ENCODE measurements at places on chromosomes 11 and 22. TPM values are rescaled to one million over a fixed set of nuclear protein-coding genes. Genes with fewer than 3 reads are reported as not detected.

Gene PIH1D2
- total RNA-seq = 1.9 TPM

Gene CCDC73
- total RNA-seq = not detected

Gene SCUBE2
- 0.32 TPM for total RNA-seq

Gene OR4D5
- not detected for total RNA-seq

Gene GAL3ST1
- total RNA-seq = not detected

Gene ANO5
- 6.2 TPM for total RNA-seq

Gene GSTT2
- total RNA-seq = not detected

Gene GRIK4
- 0.32 TPM for total RNA-seq

Gene KCNK7
- not detected for total RNA-seq

Gene NKAPD1
- 23.1 TPM for total RNA-seq

Gene E2F8
- total RNA-seq = 2.6 TPM

Gene MFRP
- 0.15 TPM for total RNA-seq

Gene GRAMD1B
- total RNA-seq = 4.1 TPM

Gene APOBEC3B
- total RNA-seq = 3.5 TPM

Gene MMP1
- total RNA-seq = 2,455 TPM

Gene DRD2
- not detected for total RNA-seq

Gene KDELR3
- total RNA-seq = 80.2 TPM

Gene MS4A1
- total RNA-seq = not detected

Gene SLC3A2
- 249 TPM for total RNA-seq

Gene PARVG
- 0.32 TPM for total RNA-seq

Gene BDNF
- total RNA-seq = 8.5 TPM

Gene PHLDA2
- total RNA-seq = 8.1 TPM

Gene TYR
- not detected for total RNA-seq

Gene PAMR1
- total RNA-seq = 0.32 TPM

Gene TTC12
- total RNA-seq = 11.7 TPM

Gene GRAMD4
- 25.5 TPM for total RNA-seq

Gene SLC5A1
- total RNA-seq = not detected

Gene APOBEC3A
- total RNA-seq = not detected

Gene OR8B2
- not detected for total RNA-seq

Gene FAM180B
- total RNA-seq = not detected

Gene CBLIF
- not detected for total RNA-seq

Gene SLC17A6
- not detected for total RNA-seq

Gene RANGAP1
- 146 TPM for total RNA-seq

Gene MPZL3
- total RNA-seq = 20.1 TPM

All from epithelial cell of umbilical artery (primary cell).